ENCODE measurements at places on chromosomes 3 and 15.
A peak's percentile ranks its signal among the peaks of the same experiment; 100 is the strongest.

GRCh38 chr3:128122013-128122412 lies 1.6 kb downstream of the RUVBL1 start:
- no peak for DNase-seq

DNA sequence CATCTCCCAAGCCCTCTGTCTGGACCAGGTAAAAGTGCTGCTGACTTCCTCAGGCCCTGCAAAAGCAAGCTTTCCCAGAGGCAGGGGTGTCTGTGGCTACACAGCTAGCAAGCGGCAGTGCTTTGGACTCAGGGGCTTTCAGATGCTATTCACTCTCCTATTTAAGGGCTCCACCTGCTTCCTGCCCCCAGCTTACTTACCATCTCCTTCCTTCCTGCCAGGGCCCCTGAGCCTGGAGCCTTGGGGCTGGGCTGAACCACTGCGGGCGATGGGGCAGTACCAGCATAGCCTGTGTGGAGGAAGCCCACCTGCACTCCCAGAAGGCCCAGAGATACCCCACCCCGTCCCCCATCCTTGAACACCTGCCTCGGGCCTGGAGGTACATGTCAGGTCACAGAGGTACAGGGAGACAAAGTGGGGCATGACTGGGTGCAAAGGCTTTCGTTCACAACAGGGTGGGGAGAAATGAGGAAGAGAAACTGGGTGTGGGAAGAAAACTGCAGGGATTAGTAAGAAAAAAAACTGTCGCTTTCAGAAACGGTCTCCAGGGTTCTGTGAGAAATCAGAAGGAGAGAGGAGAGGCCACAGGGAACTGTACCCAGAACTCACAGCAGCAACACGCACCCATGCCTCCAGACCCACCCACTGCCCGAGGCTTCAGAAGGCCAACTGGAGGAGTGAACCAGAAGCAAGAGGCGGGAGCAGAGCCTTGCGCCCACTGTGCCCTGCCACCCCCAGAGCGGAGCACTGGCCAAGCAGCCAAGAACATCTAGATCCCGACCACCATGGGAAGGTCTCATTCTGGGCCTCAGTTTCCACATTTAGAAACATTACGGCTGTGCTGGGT lies 49.5 kb downstream of the CCDC12 start:
- no peak for DNase-seq

GRCh38 chr15:101652786-101653430 lies 727 bp upstream of the TM2D3 start:
- no peak for DNase-seq

DNA sequence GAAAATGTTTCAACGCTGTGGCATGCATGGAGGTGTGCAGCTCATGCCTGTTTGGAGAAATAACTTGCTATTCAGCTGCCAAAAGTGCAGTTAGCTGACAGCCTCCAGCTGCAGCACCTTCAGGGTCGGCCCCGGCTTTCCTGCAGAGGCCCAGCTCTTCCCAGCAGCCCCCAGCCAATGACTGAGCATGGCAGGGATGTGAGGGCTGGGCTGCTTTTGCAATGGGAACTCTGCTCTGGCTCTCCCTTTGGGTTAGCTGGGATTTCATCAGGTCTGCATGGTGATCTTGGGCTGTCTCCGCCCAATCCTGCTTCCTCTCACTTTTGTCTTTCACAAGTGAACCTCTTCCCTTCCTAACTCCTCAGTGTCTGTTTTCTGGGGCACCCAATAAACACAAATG lies 396.6 kb downstream of the EPHB1 start:
- no peak for DNase-seq

DNA sequence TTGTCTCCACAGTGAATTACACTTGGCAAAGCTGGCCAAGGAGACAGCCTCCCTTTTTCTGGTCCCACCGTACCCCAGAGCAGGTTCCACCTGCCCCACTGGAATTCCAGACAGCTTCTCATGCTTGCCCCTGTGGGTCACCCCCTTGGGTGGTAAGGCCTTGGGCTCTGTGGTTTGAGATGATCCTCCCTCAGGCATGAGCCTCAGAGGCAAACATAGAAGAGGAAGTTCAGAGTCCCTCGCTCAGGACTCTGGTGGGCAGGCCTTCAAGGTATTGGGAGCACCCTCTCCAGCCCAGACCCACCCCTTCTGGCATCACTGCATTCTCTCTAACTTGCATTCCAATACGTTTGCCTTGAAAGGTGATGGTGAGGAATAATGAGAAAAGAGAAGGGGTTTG lies 17.6 kb upstream of the UBA7 start:
- no peak for DNase-seq

DNA sequence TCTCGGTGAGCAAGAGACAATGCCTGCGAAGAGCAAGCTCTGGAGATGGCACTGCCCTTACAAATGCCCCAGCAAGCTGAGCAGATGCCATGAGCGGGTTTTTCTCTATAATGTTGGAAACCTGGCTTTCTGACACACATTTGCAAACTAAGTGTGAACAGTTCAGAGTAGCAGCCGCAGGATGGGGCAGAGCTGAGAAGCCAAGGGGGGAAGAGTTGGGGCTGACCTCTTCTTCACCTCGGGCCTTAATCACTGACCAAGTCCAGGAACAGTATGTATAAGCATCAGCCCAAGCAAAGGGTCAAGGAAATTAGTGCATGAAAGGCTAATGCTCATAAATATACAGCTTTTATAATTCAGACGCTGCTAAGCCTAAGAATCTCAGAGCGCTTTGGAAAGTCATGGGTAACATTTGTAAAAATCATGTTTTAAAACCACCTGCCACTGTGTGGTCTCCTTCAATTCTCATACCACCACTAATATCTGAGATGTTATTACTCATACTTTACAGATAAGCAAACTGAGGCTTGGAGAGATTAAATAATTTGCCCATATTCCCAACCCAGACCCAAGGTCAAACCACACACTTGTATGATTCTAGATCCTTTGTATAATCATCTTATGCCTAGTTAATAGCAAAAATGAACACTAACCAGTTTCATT lies 603.4 kb downstream of the FOXP1 start:
- no peak for DNase-seq

GRCh38 chr15:37101980-37102304 lies 1.6 kb upstream of the MEIS2 start:
- peak; percentile 32 for DNase-seq

- DNase-seq: peak; percentile 29
Observed at GRCh38 chr3:30747771-30748281, 141.4 kb downstream of the TGFBR2 start.
